GM12865 (cell line): ENCODE measurements at places on chromosomes 2 and 18.

DNA sequence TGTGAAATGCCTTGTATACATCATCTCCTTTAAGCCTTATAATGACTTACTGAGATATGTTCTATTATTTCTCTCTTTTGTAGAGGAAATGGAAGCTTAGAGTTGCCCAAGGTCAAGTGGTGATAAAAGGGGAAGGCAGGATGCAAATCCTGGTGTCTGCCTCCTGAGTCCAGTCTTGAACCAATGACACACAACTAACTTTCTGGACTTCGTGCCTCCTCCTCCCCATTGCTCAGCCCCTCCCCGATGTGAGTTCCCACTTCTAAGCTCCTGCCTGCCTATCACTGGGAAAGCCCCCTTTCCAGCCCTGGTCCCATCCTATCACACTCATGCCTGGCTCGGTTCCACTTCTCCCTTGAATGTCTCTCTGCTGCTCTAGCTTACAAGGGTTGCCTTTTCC, 6.9 kb upstream of the CTIF start:
- no peak for DNase-seq

DNA sequence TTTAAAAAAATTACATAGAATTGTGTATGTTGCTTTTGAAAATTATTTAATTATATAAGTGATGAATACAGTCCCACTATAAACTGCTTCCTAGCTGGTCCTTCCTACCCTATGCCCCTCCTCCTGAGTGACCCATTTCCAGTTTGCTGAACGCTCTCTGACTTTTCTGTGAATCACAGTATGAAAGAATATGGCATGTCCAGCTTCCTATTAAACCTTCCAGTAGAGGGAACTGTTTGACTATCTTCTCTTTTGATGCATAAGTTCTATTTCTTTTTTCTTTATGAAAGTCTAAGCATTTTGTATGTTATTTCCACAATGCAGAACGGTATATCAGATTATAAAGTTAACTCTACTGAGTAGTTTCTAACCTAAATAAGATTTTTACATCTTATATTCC, 41.3 kb downstream of the PSMG2 start:
- DNase-seq = peak; percentile 50

DNA sequence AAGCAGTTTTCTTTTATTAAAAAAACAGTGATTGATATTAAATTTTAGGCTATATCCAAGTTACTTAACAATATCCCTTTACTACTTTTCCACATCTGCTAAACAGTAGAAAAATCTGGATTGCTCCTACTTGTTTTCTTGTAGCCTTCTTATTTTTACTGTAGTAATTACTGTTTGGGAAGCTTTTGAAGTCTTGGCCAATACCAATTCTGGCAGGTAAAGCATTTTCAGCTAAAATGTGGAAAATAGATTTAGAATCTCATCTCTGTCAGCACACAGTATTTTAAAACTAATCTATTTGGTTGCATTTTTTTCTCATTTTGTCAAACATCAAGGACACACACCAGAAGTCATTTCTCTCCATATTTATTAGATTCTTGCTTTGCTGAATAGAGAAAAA, 1485.7 kb upstream of the PIK3C3 start:
- DNase-seq = no peak

DNA sequence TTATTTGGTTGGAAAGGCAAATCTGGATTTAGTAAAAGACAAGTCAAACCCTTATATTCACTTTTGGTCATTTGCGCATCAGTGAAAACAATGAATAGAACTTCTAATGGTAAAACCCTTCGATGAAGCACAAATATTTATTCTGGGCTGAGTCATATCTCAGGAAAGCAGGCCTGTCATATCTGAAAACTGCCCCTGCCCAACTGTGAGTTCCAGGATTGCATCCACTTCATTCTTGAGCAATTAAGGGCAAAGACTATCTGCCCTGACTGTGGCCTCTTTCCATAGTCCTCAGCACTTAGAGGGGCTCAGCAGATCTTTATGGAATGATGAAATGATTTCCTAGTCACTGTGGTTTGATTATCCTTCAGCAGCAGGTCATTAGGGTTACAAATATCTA, 795.2 kb upstream of the ID2 start:
- DNase-seq = no peak

GRCh38 chr2:105544591-105545377, 145.9 kb upstream of the FHL2 start:
- DNase-seq = no peak

GRCh38 chr2:58131191-58132011, 84.8 kb downstream of the VRK2 start:
- no peak for DNase-seq

DNA sequence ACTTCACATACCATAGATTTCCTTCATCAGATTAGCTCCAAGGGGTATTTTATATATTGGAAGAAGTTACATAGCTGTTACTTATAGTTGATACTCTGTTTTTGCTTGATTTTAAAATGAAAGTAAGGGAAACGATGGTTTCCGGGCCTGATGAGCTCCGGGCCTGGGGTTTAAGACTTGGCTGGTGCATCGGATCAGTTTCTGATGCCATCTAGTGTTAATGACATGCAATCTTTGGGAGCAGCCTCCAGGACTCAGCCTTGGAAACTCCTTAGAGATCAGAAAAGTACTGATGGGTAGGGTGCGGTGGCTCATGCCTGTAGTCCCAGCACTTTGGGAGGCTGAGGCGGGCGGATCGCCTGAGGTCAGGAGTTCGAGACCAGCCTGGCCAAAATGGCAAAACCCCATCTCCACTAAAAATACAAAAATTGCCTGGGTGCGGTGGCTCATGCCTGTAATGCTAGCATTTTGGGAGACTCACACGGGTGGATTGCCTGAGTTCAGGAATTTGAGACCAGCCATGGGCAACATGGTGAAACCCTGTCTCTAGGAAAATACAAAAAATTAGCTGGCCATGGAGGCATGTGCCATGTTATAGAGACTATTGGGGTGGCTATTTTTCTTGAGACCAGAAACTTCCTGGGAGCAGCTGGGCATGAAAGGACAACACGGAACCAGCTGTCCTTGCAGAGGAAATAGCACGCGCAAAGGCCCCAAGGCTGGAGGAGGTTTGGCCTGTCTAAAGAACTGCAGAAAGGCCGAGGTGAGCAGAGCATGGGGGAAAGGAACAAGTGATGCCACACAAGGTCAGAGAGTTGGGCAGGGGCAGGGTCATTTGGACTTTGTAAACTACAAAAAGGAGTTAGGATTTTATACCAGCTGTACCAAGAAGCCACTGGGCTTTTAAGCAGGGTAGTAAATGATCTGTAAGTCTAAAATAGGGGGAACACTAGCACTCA, 46.9 kb upstream of the CNOT11 start:
- peak; percentile 69 for DNase-seq

DNA sequence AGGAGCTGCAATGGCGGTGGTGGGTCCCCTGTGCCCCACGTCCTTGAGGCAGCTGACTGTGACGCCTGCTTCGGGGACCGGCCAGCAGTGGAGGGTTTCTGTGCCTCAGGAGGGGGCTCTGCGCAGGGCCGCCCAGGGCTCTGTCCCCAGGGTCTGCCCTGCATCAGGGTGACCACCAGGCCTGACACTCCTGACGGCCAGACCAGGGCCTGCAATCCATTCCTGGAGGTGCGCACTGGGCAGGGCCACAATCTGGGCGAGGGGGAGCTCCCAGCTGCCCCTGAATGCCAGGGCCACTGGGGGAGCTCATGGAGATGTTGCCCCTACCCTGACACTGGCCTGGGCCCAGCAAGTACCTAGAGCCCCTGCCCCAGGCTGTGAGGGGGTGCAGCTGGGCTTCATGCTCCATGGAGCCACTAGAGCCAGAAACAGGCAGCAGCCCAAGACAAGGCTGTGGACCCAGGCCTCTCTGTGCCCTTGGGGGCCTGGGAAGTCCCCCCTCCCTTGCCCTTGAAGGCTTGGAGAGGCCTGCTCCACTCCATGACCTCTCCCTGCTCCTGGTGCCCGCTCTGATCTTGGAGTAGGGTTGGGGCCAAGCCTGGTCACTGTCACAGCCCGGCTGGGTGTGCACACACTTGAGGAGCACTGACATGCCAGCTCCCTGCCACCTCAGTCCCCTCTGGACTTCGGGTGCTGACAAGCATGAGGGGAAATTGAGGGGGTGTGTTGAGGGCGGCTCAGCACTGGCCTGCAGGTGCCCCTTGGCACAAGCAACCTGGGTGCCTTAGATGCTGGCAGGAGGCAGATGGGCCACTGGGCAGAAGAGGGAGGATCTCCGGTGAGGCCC, 55.9 kb downstream of the LDAH start:
- DNase-seq = no peak

DNA sequence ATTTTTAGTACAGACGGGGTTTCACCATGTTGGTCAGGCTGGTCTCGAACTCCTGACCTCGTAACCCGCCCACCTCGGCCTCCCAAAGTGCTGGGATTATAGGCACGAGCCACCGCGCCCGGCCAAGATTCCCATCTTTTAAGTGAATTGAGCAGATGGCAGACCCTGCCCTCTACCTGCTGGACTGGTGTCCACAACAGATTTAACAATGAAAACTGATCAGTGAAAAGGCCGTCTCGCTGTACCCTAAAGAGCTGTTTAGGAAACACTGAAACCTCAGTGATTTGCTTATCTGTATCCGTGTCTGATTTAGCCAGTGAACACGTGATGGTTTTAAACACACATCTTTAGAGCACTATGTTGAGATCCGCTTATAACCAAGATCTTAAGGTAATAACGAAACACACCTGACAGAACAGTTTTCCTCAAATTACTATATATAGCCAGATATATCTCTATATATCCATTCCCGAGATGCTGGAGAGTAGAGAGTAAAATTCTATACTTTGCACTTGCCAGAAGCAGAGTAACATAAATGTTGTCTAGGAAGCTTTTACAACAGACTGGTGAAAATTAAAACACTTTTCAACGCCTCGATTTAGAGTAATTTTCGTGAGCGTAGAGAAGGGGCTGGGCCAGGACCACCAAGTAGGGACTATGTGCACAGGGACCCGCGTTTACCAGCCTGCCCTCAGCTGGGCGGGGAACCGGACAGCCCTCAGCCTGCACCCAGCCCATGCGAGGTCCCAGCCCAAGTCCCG, 594 bp downstream of the FAM161A start:
- DNase-seq = peak; percentile 29

DNA sequence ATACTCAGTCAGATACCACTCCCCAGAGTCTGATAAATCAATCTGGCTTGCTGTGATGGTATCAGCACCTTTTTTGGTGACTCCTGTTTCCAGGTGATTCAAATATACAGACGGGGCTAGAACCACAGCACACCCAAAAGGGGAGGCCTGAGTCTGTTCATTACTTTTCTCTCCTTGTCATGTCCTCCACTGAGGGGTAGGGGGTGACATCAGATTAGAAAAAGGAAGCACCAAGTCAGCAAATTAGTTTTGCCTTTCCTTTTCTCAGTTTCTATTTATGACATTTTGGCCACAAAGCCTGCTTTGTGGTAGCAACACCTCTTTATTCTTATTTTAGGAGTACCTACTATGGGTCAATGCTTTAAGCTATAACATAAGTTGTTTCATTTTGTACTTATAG, 127.4 kb downstream of the CCDC102B start:
- peak; percentile 54 for DNase-seq

DNA sequence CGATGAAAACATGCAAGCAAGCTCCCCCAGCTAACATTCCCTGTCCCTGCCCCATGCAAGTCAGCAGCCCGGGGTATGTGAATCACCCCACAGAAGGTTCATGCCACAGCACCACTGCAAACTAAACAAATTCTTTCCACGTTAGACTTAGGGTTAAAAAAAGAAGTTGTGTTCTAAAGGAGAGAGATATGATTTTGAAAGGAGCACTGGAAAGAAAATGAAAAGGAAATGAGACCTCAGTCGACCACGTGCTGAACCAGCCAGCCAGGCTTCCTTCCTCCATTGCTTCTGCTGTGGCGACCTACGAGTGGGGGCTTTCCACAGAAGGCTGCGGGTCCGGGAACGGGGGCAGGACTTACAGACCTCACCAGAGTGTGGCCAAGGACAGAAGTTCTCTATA, 52.0 kb downstream of the ARL4C start:
- DNase-seq = peak; percentile 81

DNA sequence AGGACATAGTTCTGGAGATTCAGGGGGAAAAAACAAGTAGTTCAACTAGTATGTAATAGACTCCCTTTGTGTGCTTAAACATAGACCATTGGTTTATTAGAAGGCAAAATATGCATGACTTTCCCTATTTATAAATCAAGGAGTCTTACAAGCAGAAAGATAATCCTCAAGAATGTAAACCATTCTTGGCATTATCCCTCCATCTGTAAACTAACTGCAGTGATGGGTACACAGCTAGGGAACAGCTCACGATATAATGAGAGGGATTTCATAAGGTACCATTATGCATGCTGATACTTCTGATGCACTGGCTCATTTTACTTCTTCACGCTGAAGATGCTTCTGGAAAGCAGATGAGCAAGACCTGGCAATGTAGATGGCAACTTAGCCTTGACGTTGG, 878 bp downstream of the FBXO15 start:
- no peak for DNase-seq

GRCh38 chr2:10238396-10238795, 64.3 kb upstream of the HPCAL1 start:
- DNase-seq = no peak

DNA sequence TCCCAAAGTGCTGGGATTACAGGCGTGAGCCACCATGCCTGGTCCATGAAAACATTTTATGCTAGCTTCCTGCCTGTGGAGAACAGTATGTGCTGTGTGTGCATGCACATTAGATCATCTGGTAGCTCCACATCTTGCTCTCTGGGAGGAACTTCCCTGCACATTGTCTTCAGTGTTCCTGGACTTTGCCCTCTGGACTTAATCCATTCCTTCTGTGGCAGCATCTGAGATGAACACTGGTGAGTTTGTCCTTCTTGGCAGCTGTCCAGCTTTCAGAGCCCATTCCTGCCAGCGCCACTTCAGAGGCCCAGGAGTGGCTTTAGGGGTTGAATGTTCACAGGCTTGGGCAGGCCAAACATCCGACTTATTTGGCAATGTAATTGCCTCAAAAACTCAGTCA, 65.2 kb downstream of the POU3F3 start:
- no peak for DNase-seq

DNA sequence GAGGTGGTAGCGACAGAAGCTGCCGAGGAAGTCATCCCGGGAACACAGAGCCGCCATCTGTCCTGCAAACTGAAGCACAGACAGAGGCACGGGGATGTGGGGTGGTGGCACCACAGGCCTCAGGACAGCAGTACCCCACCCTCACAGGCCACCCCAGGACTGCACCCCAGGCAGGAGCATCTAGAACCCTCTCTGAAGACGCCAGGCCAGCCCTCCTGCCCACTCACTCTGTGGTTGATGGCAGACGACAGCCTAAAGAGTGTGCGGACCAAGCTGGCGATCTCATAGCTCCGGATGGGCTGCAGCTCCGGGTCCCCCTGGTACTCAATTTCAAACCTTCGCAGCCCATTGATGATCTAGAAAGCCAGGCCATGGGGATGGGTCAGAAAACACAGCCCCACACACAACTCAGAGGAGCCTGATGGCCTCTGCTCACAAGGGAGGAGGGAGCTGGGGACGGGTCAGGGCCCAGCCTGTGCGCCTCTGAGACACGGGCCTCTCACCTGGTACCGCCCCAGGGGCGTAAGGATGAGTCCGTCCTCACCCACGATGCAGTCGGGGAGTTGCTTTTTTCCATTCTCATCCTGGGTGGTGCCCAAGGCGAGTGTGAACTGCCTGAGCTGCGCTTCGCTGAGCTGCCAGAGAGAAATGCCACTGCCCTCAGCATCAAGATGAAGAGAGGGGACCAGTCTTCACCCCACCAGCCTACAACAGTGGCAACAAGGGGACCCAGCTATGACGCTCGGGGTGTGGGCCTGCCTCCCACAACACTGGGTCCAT, 8.1 kb upstream of the CCDC74B start:
- no peak for DNase-seq
